ENCODE measurements at places on chromosomes 2 and 18.

- DNase-seq: no peak
These were observed 37.0 kb upstream of the NT5DC4 start for GRCh38 chr2:112683550-112684414.

- no peak for DNase-seq
These were observed 186.5 kb upstream of the HS6ST1 start for GRCh38 chr2:128505150-128505490.

DNA sequence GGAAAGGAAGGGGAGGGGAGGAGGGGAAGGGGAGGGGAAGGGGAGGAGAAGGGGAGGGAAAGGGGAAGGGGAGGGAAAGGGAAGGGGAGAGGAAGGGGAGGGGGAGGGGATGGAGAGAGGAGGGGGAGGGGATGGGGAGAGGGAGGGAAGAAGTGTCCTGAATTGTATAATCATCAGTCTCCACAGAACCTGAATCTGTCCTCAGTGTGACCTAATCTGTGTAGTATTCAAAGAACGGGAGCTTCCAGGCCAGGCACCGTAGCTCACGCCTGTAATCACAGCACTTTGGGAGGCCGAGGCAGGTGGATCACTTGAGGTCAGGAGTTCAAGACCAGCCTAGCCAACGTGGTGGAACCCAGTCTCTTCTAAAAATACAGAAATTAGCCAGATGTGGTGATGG lies 41.1 kb upstream of the CCDC150 start:
- DNase-seq: no peak

DNA sequence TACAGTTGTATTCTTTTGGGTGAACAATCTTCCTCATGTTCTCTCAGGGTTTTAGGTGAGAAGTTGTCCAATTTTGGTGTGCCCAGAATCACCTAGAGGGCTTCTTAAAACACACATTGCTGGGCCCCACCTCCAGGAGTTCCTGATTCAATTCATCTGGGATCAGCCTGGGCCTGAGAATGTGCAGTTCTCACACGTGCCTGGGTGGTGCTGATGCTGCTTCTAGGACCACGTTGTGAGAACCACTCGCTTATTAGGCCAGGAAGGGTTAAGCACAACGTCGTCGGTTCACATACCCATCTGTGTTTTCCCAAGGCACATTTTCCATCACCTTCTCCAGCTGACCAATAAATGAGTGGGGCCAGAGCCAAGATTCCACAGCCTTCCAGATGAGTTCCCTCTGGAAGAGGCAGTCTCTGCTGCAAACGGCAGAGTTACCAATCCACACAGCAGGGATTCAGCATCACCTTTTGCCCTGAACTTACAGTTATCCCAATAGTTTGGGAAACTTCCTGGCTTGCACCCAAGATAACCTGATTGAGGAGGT lies 277.7 kb upstream of the HNRNPA3 start:
- no peak for DNase-seq

GRCh38 chr2:231563378-231563961 lies 29.2 kb upstream of the TEX44 start:
- no peak for DNase-seq

- peak; percentile 48 for DNase-seq
These were observed 157.0 kb downstream of the LDLRAD4 start for GRCh38 chr18:13375302-13376255.

DNA sequence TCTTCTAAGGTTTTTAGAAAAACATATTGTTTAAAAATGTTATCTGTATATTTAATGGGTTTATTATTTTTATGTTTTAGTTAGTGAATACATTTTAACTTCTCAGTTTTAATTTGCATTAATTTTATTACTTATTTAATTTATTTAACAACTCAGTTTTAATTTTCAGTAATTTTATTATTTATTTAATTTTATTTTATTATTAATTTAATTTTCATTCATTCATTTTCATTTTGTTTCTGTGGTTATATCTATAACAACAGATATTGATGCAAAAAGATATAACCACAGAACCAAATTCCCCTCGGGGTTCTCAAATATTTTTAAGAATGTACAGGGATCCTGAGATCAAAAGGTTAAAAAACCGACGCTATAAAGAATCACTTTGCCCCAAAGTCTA lies 23.0 kb downstream of the FAM237A start:
- no peak for DNase-seq

GRCh38 chr2:98460573-98461497 lies 16.2 kb downstream of the INPP4A start:
- DNase-seq: peak; percentile 44

DNA sequence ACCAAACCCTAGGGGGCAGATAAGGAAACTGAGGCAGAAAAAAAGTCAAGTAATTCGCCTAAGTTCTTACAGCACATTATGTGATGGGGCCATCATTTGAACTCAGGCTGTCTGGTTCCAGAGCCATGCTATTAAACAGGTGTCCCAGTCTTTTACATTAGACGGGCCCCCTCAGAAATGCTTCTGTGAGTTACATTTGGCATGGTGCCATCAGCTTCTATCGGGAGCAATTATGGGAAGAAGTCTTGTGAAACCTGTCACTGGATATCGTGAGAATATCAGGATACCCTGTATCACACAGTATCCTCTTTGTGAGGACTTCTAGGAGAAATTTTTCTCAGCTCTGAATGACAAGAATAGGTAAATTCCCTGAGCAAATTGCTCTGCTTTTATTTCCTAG lies 143.7 kb upstream of the NOSTRIN start:
- no peak for DNase-seq

GRCh38 chr2:11527001-11527400 lies 6.8 kb upstream of the GREB1 start:
- DNase-seq: no peak

DNA sequence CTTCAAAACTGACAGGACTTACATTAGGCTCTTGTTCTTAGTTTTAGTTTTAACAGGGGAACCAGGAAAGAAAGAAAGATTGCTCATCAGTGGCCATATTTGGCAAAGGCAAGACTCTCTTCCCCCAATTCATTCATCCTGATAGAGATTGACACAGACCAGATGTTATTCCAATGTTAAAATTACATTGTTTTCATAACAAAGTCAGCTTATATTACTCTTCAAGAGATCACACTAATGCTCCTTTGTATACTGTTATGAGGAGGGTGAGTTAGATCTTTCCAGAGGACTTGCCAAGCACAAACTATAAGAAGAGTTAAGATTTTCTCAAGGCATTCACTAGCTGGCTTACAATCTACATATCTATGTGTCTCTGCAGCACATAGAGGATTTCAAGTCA lies 252.1 kb downstream of the SLC8A1 start:
- DNase-seq: no peak

DNA sequence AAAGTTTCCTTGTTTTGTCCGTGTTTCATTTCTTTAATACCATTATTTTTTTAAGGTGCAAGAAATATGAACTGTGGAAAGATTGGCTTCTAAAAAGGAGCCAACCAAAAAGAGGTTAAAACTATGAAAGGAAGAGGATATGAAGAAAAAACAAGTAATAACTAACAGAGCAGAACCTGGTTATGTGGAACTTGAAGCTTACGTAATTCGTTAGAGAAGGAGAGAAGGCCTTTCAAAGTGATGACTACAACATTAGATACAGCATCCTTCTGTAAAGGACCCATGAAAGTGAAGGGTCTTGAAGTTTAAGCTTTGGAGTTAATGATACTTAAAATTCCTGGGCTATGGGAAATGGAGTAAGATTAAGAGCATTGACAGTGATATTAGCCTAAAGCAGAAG lies 84.5 kb downstream of the ANKRD12 start:
- no peak for DNase-seq

GRCh38 chr2:78592491-78592890 lies 433.0 kb upstream of the REG3G start:
- DNase-seq: no peak

- no peak for DNase-seq
These were observed 36.1 kb downstream of the TFCP2L1 start for GRCh38 chr2:121248766-121249343.

DNA sequence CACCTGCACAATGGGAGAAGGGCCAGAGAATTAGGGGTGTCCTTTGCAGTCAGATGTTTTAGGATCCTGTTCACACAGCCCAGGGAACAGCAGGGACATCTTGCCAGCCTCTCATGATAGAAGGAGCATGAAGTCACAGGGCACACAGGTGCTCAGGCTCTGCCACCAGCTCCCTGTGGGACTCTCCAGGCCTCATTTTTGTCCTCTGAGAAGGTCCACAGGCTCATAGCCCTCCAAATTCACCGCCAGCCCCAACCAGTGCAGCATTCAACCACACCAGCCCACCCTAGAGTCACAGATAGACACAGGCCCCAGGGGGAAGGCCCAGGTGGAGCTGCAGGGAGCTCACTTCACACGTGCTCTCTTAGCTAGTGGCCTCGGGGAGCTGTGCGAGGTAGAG lies 391.7 kb downstream of the TNS1 start:
- DNase-seq: no peak

DNA sequence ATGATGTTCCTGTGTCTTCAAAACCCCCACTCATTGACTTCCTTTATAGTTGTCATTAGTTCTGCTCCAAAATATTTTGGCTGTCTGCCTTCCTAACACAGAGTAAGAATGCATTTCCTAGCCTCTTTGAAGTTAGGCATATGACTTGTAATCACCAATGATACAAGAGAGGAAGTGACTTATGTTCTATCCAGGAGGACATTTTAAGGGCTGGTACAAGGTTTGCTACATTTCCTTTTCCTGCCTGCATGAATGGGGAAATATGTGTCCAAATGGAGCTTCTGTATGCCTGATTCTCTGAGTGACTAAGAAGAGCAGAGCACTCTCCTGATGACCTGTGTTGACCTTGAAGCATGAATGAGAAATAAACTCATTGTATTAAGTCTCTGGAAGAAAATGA lies 115.1 kb downstream of the PLCL1 start:
- DNase-seq: no peak

DNA sequence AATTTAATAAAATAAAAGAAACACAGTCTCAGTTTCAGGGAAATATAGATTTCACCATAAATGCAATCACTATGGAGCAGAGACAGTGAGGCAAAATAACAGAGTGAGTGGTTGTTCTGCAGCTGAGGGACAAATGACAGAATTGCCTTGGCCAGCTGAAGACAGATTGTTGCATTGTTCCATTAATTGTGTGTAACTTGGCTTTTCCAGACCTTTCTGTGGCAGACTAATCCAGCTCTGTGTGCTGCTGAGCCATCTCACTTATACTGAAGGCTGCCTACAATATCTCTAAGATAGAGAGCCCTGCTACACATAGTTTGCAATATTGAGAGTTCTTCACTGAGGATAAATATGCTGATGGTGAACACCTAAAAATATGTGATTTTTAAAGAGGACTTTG lies 11.5 kb downstream of the LRRTM1 start:
- no peak for DNase-seq

DNA sequence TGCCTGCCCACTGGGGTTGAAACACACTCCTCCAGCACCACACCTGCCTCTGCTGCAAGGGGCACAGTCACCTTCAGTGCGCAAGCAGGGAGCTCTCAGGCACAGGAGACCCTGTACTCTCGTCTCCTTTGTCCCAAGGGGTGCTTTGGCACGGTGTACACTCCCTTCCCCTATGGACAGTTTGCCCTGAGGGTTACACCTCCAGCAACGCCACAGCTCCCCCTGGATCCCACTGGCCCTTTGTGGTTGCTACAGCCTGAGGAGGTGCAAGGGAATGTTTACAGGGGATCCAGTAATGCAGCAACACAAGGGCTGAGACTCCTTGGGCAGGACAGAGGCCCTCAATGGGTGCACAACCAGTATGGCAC lies 45.2 kb upstream of the FAM117B start:
- no peak for DNase-seq

DNA sequence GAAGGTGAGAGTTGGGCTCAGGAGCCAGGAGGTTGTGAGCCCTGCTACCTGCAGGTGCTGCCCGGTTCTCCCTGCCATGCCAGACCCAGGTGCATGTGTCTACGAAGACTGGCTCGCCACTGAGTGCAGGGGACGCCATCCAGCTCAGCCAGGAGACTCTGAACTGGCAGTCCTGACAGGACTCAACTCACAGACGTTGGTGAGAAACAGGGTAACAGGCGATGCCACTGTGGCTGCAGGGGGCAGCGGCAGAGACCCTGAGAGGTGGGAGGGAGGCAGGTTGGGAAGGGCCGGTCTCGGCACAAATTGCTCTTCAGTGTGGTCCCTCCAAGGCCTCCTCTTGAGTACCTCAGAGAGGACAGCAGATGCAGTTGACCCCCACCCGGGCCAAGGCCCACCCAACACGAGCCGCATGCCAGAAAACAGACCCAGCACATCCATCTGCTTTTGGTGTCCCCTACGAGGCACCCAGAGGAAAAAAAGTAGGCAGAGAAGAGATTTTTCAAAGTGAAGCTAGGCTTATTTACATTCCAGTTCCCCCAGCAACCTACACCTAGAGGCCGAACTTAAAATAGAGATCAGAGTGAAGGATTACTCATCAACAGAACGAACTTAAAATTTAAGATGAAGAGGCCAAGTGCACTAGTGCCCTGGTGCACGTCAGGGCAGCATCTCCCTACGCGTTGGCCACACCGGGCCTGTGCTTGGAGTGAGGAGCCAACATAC lies 184.8 kb downstream of the SEPTIN10 start:
- DNase-seq: no peak

- no peak for DNase-seq
These were observed 56.0 kb upstream of the NFU1 start for GRCh38 chr2:69493268-69493667.

GRCh38 chr18:10318691-10318970 lies 135.8 kb upstream of the APCDD1 start:
- DNase-seq: no peak

GRCh38 chr2:167334146-167334742 lies 446.0 kb downstream of the XIRP2 start:
- no peak for DNase-seq

DNA sequence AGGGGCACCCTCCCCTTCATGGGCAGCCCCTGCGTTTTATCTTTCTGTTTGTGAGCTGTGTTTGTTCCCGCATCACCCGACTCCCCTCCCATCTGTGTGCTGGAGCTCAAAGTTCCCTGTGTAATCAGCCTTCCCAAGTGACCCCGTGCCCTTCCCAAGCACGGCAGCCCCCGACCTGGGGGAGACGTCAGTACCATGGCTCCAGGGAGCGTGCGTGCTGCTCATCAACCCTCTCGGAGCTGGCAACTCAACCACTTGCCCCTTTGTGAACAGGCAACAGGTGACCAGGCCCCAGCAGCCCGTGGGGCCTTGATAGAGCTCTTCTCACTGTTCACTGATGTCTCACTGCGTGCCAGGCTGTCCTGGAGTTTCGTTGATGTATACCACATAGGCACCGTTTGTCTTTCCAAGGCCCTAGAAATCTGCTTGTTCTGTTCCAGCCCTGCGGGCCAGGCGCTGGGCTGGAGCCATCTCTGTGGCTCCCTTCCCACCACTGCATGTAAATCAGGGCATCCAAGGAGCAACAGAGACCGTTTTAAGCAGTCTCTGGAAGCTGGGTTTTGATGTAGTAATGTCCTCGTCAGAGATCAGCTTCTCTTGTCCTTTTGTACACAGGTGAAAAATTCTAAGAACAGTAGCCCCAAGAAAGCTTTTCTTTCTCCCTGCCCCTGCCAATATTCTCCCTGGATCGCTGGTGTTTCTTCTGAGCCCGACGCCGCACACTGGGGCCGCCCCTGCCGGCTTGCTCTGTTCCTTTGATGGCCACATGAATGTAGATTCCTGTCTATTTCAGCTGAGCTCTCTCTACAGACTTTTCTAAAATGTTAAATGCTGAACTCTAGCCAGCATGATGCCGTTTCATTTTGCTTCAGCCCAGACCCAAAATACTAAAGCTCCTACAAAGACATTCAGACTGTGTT lies 107.0 kb upstream of the PTPRM start:
- DNase-seq: peak; percentile 41

- DNase-seq: no peak
These were observed 188.7 kb upstream of the HNMT start for GRCh38 chr2:137775529-137775928.

GRCh38 chr2:100964222-100964621 lies 37.9 kb upstream of the RPL31 start:
- DNase-seq: peak; percentile 34
